ENCODE measurements at places on chromosomes 2 and 18.

- DNase-seq: no peak
Observed at GRCh38 chr2:83058683-83059082, 1400.4 kb downstream of the SUCLG1 start.

GRCh38 chr18:46761059-46761769, 4.4 kb upstream of the ST8SIA5 start:
- DNase-seq: no peak

GRCh38 chr2:6647046-6647445, 218.7 kb downstream of the CMPK2 start:
- DNase-seq: no peak

- no peak for DNase-seq
Observed at GRCh38 chr2:196925051-196925767, 1.3 kb downstream of the PGAP1 start.

DNA sequence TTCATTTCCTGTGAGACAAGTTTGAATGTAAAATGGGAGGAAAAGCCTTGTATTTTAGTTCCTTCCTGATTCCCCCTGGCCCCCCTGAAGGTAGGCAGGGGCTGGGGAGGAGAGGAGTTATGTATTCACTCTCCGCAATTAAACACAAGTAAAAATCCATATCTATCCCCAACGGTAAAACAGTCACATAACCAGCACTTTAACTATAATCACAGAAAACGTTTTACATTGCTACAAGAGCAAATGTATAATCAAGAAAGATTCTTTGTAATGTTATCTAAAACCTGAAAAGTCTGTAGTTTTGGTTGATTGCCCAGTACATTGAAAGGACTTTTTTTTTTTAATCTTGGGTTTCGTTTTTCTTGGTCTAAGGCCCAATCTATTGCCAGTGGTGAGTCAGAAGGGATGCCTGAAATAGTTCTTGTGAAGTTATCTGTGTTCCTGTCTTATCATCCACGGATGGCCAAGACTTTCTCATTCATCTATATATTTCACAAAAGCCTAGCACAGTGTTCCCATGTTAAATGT, 34.5 kb upstream of the CCNYL1 start:
- no peak for DNase-seq

- no peak for DNase-seq
Observed at GRCh38 chr2:73004889-73005596, 66.5 kb downstream of the SFXN5 start.

All from GOT3 (cell line).